Mesothelial cell of epicardium (in vitro differentiated cells): ENCODE measurements at places on chromosomes 7 and 10. TPM values are rescaled to one million over a fixed set of nuclear protein-coding genes. Genes with fewer than 3 reads are reported as not detected.

Gene CHCHD1
- 21.0 to 23.5 TPM (median 23.1 TPM) in 3 replicates for total RNA-seq

Gene MMD2
- total RNA-seq = not detected in 3 replicates

Gene PNLIPRP2
- not detected in 3 replicates for total RNA-seq

Gene NEUROD6
- total RNA-seq = not detected in 3 replicates

Gene GIMAP7
- not detected in 3 replicates for total RNA-seq

GRCh38 chr10:35396560-35397434 is 60.5 kb downstream of the CCNY start:
- H3K4me3 ChIP-seq = no peak overlapping the region
- H3K4me1 ChIP-seq = peaks cover 38% of the 10 kb centered on the region

DNA sequence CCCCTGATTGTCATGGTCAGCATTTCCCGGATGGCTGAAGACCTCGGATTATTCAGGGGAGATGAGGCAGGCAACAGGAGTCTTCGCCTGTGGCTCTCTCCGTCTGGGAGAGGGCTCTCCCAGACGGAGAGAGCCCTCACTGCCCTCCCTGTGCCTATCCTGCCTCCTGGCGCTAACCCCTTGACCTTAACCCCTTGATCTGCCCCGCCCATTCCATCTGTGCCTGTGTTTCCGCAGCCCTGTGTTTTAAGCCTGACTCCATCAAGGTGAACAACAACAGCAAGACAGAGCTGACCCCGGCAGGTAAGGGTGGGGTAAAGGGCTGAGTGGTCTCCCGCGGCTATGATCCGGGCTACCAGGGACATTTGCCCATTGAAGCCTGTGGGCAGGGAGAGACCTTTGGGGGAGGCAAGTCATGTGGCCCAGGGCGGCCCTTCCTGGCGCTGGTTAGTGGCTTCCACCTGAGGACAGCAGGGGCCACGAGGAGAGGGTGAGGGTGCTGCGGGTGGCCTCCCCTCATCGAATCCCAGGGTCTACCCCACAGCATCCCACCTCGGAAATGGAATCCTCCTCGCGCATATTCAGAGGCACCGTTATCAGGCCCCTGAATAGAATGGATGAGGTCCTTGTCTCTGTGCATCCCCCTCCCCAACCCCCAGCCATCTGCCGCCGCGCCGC is 4.2 kb upstream of the MUC12 start:
- H3K4me3 ChIP-seq = peak overlapping the region; percentile 69
- peaks cover 69% of the 10 kb centered on the region for H3K27me3 ChIP-seq
- H3K27ac ChIP-seq = no peak overlapping the region
- peaks cover 10% of the 10 kb centered on the region for H3K4me1 ChIP-seq

DNA sequence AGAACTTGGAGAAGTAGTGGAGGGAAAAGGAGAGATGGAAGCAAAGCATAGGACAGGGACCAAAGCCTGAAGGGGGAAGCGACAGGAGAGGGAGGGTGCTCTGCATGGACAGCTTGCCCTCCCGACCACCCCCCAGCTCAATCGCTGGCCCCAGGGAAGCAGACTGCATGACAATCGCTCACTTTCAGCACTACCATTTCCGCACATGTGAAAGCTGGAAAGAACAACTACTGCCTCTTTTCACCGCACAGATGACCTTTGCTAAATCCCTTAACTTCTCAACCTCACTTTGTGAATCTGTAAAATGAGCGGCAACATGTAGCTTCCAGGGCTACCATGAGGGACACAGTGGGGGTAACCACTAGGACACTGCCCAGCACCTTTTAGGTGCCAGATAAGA is 17.1 kb downstream of the VOPP1 start:
- H3K27me3 ChIP-seq = no peaks in the 10 kb centered on the region
- DNase-seq = no peak
- H3K4me3 ChIP-seq = no peak overlapping the region

GRCh38 chr7:71015252-71015900 is 116.6 kb upstream of the GALNT17 start:
- H3K36me3 ChIP-seq = no peaks in the 10 kb centered on the region
- peaks cover 5% of the 10 kb centered on the region for H3K4me1 ChIP-seq
- DNase-seq = no peak
- no peak overlapping the region for H3K27ac ChIP-seq
- peaks cover 18% of the 10 kb centered on the region for H3K27me3 ChIP-seq

DNA sequence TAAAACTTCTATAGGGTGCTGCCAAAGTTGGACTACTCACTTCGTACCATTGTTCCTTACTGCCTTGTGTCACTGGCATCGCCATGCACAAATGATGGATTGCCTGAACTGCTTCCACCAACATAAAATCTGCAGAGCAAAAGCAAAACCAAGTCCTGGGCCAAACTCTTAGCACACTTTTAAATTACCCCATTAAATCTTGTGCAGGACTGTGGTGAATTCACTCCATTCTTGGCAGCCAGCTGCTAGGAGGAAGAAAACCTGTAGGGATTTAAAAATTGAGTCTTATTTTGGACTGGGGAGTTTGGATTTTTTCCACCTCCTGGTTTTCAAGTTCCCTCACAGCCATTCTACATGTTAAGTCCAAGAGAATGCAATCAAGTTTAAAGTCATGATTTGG is 646.9 kb downstream of the SORCS3 start:
- H3K27ac ChIP-seq = no peak overlapping the region
- no peaks in the 10 kb centered on the region for H3K36me3 ChIP-seq
- H3K27me3 ChIP-seq = peaks cover 23% of the 10 kb centered on the region
- H3K4me3 ChIP-seq = no peak overlapping the region
- DNase-seq = no peak

DNA sequence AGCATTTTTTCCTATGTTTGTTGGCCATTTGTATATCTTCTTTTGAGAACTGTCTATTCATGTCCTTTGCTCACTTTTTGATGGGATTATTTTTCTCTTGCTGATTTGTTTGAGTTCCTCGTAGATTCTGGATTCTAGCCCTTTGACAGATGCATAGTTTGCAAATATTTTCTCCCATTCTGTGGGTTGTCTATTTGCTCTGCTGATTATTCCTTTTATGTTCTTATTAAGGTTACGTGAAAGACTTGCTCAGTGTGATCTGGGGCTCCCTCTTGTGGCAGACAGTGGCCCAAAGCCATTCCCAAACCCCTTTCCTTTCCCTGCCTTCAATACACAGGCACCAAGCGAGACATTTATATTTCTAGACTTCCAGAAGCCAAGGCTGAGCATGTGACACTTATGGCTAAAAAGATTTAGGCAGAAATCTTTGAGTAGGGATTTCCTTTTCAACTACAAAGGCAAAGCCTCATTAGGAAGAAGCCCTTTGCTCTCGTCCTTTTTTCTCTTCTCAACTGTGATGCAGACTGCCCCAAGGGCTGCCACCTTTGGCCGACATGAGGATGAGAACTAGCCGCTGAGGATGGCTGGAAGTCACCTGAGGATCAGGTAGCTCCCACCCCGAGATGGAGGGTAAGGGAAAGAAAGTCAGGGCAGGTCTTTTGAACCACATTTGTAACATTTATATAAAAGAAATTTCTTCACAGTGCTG is 23.6 kb downstream of the ST8SIA6 start:
- no peaks in the 10 kb centered on the region for H3K36me3 ChIP-seq
- DNase-seq = peak; percentile 82
- peaks cover 20% of the 10 kb centered on the region for H3K27me3 ChIP-seq
- no peak overlapping the region for H3K27ac ChIP-seq
- no peak overlapping the region for H3K4me3 ChIP-seq

GRCh38 chr10:30029872-30030256 is 29.5 kb downstream of the JCAD start:
- peaks cover 42% of the 10 kb centered on the region for H3K4me1 ChIP-seq
- peak overlapping the region; percentile 99 for H3K27ac ChIP-seq
- no peak for DNase-seq
- peaks cover 8% of the 10 kb centered on the region for H3K36me3 ChIP-seq
- no peak overlapping the region for H3K4me3 ChIP-seq

DNA sequence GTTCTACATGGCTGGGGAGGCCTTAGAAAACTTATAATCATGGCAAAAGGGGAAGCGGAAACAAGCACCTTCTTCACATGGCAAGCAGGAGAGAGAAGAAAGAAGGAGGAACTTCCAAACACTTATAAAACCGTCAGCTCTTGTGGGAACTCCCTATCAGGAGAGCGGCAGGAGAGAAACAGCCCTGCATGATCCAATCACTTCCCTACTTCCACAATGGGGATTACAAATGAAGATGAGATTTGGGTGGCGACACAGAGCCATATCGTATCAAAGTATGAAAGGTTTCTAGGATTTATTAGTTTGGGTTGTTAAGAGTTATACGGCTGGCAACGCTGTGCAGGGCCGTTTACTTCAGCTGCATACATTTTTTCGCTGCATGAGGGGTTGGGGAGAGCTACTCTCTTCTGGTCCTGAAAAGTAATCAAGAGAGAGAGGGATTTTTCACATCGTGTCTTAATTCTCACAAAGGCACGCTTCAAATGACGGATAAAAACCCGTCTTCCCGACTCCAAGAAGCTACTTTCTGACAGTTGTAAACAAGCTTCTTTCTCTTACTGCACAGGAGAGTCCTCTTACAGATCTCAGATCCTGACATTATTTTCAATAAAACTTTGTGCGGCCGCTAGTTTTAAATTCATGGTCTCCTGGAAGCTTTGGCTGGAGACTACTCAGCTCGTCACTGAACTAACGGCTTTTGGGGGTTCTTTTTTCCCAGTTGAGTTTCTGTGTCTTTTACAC is 751 bp upstream of the GTPBP10 start:
- H3K4me3 ChIP-seq = peak overlapping the region; percentile 96
- no peaks in the 10 kb centered on the region for H3K27me3 ChIP-seq
- peak overlapping the region; percentile 98 for H3K27ac ChIP-seq
- H3K36me3 ChIP-seq = no peaks in the 10 kb centered on the region
- no peak for DNase-seq
- peaks cover 15% of the 10 kb centered on the region for H3K4me1 ChIP-seq

- DNase-seq = no peak
- H3K27me3 ChIP-seq = no peaks in the 10 kb centered on the region
- H3K27ac ChIP-seq = no peak overlapping the region
Observed at GRCh38 chr10:69405221-69405620, 11.5 kb downstream of the TACR2 start.

DNA sequence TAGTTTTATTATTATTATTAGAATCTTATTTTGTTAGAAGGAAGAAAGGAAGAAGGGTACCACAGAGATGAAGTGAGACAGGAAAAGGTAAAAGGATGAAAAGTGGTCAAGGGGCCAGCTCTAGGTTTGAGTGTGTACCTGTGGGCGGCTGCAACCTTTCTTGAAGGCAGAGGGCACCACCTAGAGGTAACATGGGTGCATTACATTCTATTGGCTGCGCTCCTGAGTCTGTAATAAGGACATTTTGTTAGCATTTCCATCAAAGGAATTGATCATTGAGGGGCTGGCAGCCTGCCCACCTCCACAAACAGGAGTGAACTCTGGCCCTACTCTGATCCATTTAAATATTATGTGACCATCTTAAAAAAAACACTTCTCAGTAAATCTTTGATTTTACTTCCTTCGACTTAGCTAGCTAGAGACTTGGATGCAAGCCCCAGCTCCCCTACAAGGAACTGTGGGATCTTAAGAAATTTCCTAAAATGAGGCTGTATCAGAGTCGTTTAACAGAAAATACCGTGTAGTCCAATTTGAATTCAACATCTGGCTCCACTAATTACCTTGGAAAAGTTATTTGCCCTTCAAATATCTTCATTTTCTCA is 610.4 kb downstream of the IPMK start:
- H3K27ac ChIP-seq = no peak overlapping the region
- H3K36me3 ChIP-seq = no peaks in the 10 kb centered on the region
- H3K27me3 ChIP-seq = no peaks in the 10 kb centered on the region
- H3K4me3 ChIP-seq = no peak overlapping the region
- peak; percentile 61 for DNase-seq
- H3K4me1 ChIP-seq = no peaks in the 10 kb centered on the region
